GM13976 (cell line): ENCODE measurements at places on chromosomes 7 and 10.

DNA sequence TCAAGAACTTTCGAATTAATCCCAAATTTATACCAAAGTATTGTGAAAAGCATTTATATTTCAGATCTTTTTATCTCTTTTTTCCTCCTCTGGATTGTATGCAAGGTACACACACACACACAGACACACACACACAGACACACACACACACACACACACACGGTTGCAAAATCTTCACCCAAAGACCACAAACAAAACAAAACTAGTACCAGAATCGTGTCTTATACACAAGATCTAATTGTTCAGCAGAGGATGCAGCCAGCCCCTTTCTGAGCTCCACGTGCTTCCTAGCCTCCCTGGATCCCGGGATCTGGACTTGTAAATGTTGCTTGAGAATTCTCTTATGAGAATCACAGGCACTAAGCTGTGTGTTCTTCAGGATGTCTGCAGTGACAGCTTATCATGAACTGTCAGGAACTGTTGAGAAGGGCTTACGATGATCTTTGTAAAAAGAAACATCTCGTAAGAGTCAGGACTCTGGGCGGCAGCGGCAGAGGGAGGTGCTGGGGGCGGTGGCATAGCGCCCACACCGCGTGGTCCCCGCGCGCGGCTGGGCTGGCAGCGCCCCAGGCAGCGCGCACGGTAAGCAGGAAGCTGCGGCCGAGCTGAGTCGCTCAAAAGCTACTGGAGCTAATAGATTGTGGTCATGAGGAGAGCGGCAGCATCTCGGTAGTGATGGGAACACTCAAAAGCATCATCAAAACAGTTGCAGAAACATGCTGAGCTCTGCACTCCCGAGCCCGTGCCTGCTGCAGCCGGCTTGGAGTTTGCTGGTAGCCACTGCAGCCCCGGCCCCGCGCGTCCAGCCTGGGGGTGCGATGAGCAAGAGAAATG is 277.6 kb downstream of the GATA3 start:
- DNase-seq: peak; percentile 59

- DNase-seq: no peak
These were observed 67.6 kb downstream of the CAV1 start for GRCh38 chr7:116592445-116592844.

- DNase-seq: no peak
These were observed 122.3 kb downstream of the ADCY1 start for GRCh38 chr7:45696476-45696875.

GRCh38 chr10:111206521-111206920 is 129.7 kb downstream of the ADRA2A start:
- no peak for DNase-seq

- no peak for DNase-seq
These were observed 3.2 kb upstream of the POLM start for GRCh38 chr7:44085546-44085945.

- DNase-seq: no peak
These were observed 121.2 kb upstream of the AFAP1L2 start for GRCh38 chr10:114525368-114525949.

DNA sequence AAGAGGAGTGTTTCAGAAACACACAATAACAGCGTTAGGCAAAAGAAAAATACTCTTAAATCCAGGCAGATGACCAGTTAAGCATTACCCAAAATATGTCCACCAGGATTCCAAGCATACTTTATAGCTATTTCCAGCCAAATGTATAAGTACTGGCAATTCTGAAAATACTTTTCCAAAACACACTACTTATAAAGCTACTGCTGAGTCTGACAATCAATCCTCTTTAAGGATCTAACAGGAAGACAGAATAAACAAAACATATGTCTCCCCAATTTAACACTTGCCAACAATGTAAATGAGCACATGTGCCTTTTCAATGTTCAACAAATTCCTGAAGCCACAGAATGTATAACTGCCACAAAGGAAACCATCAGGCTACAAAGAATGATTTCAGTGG is 370.9 kb downstream of the SORCS1 start:
- DNase-seq: no peak

DNA sequence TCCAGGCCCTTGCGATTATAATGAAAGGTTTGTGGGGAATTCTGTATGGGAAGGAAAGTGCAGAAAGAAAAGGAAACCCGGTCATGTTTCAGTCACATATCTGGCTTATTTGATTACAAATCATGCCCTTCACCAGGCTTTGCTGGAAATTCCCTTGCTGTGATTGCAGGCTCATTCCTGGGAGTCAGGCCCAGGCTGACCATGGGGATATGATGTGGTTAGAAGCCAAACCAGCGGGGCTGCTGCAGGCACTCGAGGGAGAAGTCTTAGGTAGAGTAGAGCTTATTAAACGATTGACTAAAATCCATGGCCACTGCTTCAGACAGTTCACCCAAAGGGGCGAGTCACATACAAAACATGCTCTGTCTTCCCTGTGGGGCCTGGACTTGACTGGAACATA is 16.2 kb downstream of the PKD1L1 start:
- no peak for DNase-seq

- DNase-seq: no peak
These were observed 7.0 kb upstream of the CYP3A4 start for GRCh38 chr7:99791021-99791420.

DNA sequence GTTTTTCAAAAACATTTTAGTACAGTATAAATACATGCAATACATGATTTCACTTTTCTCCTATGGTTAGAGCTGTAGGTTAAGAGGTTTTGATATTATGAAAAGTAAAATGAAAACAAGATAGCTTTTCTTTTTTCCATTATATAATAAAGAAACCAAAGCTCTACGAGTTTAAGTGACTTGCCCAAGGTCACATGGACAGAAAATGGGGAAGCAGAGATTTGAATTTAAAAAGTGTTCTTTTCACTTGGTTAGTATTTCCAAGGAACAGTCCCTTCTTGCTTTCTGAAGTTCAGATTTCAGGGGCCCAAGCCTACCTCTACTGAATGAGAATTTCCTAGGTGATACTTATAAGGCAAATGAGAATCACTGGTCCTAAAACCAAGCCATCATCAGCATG is 13.2 kb upstream of the MAP3K8 start:
- DNase-seq: no peak

GRCh38 chr7:96870185-96870584 is 135.2 kb upstream of the DLX6 start:
- DNase-seq: no peak

- no peak for DNase-seq
These were observed 200.1 kb upstream of the PRKCQ start for GRCh38 chr10:6780008-6780677.

DNA sequence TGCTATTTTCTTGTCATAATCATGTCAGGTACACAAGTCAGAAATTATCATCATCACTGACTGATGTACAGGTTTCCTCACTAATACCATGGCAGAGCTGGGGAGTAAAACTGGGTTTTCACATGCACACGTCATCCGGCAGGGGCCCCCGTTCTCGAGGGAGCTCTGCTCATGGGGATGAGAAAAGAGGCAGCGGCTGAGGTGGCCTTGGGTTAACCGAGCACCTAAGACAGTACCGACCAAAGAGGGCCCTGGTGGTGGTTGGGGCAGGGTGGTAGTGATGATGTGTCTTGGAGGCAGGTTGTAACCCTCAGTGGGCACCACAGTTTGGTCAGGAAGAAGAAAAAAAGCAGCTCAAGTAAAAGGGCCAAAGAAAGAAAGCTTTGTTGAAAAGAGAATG is 12.1 kb upstream of the TRPV6 start:
- DNase-seq: no peak

- DNase-seq: no peak
These were observed 452 bp upstream of the TMEM140 start for GRCh38 chr7:135147341-135147898.

- DNase-seq: no peak
These were observed 343.7 kb downstream of the TCERG1L start for GRCh38 chr10:130967784-130968183.

DNA sequence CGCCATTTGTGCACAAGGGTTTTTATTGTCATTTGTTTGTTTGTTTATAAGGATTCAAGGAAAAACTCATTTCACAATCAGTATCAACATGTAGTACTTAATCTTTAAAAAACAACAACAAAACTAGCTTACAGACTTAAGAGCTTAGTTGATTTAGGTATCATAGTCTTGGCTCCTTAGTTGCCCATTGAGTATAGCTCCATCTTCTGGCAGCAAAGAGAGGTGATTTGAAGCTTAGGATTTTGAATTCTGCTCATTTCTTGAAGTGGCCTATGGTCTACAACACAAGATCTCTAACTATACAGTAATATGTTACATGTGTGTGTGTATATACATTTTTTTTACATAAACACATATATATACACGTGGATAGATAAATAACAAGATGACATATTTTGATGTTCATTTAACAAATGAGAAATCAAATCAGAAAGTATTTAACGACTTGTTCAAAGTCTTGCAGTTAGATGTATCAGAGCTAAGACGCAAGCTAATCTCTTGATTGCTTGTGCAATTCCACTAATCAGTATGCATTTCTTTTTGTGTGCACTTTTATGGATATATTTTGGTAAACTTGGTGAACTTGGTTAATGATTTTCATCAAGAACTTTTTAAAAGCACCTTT is 307.3 kb downstream of the CAMK1D start:
- peak; percentile 74 for DNase-seq

DNA sequence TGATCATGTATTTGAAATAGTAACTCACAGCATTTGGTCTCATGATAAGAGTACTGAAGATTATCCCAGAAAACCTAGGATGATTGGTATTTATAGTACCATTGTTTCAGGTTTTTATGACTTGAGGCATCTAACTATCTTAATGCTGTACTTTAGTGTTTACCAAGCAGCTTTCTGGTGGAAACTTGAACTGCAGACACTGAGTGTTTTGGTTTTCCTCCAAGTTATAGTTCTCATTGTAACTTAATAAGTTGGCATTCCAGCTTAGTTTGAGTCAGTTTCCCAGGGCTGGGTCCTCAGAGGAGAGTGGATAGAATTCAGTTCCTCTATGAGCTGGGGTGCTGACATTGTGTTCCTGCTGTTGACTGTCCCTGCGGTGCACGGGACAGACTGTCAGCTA is 50.4 kb downstream of the SEC23IP start:
- DNase-seq: no peak

- DNase-seq: no peak
These were observed 24.3 kb upstream of the ITGB8 start for GRCh38 chr7:20306180-20306946.

DNA sequence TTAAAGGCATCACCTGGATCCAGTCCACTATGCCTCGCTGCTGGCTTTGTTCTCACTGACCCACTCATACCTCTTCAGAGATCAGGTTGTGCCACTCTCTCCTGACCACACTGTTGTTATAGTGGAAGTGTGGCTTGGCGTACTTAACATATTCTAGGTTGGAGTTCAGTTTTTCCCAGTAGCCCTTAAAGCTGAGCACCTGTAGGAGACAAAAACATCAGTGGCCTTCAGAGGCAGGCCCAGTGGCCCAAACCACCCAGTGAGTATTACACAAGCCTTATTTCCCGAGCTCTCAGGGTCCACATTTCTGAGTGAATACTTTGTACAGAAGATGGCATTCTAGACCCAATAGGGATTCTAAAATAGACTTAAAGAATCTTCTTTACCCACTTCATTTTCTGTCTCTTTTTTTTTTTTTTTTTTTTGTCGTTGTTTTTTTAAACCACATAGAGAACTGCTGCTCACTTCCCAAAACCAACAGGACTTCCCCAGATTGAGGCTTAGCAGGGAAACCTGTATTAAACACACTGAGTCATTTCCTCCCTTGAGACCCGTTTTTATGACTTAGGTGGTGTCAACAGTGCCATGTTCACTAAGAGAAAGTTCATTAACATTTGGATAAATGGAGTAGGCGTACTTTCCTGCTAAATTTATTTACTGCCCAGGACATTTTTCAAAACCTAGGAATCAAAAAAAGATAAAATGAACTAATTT is 85.8 kb downstream of the GSAP start:
- DNase-seq: peak; percentile 45

- no peak for DNase-seq
These were observed 385.5 kb downstream of the SFMBT2 start for GRCh38 chr10:7025296-7025695.

DNA sequence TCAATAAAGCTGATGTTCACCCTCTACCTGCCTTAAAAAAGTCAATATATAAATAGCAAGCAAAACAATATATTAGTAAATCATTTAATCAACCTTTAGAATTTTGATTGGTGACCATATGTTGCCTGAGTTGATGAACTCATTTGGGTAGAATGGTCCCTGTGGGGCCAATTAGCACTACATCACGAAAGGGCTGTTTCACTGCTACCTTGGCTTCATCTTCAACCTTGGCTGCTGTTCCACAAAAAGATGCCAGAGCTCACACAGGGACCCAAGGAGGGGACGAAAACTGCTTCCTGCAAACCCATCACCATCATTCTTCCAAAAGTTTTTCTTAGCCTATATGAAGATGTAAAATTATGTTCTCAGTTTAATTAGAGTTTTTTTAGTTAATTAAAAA is 35.4 kb upstream of the HBP1 start:
- DNase-seq: no peak

GRCh38 chr7:121831351-121831750 is 41.6 kb upstream of the PTPRZ1 start:
- no peak for DNase-seq

GRCh38 chr10:107548301-107548700 is 383.8 kb upstream of the SORCS1 start:
- DNase-seq: no peak

DNA sequence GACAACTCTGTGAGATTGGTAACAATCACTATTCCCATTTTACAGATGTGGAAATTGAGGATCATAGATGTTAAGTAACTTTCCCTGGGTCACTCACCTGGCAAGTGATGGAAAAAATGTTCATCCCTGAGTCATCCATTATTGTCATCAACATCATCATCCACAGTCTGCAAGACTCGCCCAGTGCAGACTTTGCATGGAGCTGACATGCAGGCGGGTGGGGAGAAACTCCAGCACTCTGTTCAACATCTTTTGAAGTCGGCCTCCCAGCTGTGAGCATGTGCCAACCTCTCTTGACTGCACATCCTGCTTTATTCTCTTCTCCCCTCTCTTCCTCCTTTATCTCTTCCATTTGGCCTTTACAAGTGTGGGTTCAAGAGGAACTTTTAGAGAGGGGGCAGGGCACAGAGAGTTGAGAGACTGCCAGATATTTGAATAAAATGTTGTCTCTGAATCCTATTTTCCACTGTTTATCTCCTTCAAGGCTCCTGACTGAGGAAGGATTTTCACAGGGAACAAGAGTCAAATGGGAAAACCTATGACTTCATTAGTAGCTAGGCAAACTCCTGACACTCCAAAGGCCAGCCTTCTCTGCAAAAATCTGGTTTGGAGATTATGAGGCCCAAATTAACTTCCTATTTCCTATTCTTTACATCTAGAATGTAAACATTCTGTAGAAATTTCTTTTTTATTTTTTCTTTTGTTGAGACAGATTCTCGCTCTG is 283.7 kb upstream of the PODXL start:
- no peak for DNase-seq

- DNase-seq: peak; percentile 56
These were observed 176.3 kb downstream of the DGKI start for GRCh38 chr7:137670222-137671064.

- DNase-seq: no peak
These were observed 115.5 kb upstream of the ADARB2 start for GRCh38 chr10:1852841-1853240.

DNA sequence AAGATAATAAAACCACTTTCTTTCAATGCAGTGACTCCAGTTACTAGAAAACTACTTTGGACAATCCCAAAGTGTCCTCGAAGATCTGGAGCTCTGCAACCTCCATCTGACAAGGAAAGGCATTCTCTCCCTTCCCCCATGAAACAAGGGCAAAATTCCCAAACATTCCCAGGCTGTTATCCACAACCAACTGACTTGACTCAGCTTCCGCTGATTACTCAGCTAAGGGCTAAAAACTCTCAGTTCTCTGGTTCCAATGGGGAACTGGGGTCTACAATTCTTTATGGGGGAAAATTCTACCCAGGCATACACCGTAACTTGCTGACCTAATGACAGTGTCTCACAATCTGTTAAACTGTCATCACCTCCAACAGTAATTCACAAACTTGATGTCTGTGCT is 48.4 kb downstream of the SFMBT2 start:
- no peak for DNase-seq
